ENCODE measurements at places on chromosomes 3 and 15.

GRCh38 chr15:40763801-40764628, at the start of gene GCHFR:
GCHFR (plus strand) TSS chr15:40764068; CDS start chr15:40764181, 113 bp downstream.
- peak; percentile 54 for DNase-seq

- no peak for DNase-seq
Measured at GRCh38 chr15:40756938-40757337, 1.9 kb upstream of the RMDN3 start.

DNA sequence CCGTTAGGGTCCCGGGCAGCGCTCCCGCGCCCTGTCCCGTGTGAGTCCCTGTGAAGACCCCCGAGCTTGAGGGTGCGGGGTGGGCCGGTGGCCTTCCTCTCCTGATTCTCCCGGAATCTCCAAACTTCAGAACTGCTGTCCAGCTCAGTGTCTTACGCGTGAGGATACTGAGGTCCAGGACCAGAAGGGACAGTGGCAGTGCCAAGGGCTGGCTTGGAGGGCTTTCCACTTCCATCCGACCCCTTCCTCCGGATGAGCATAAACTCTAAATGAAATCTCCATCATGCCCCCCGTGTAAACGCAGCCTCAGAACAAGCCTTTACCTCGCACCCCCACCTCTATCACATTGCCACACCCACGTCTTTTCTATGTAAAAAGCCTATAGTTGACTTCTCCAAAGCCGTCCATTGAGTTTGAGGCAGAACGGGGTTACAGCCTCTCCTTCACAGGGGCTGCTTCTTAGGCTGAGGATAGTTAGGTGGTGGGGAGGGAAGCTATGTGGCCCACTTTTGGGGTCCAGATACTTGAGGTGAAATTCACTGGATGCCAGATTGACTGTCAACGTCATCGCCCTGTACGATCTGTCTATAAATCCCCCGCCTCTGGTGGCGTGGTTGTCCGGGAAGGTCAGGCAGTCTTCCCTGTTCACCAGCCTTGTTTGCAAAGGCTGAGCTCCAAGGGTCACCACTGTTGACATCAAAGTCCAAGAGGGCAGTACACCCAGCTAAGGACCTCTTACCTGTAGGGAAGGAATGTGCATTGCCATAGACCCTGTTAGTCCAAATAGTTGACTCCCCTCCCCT, 1.1 kb downstream of the EDEM1 start:
- DNase-seq: no peak

GRCh38 chr3:188416041-188416440, 262.1 kb downstream of the LPP start:
- DNase-seq: no peak

- DNase-seq: no peak
Measured at GRCh38 chr15:63135281-63135680, 13.6 kb downstream of the LACTB start.

GRCh38 chr3:55164876-55165275, 237.0 kb upstream of the LRTM1 start:
- DNase-seq: no peak

GRCh38 chr3:15467227-15468181, 40.1 kb downstream of the EAF1 start:
- no peak for DNase-seq

DNA sequence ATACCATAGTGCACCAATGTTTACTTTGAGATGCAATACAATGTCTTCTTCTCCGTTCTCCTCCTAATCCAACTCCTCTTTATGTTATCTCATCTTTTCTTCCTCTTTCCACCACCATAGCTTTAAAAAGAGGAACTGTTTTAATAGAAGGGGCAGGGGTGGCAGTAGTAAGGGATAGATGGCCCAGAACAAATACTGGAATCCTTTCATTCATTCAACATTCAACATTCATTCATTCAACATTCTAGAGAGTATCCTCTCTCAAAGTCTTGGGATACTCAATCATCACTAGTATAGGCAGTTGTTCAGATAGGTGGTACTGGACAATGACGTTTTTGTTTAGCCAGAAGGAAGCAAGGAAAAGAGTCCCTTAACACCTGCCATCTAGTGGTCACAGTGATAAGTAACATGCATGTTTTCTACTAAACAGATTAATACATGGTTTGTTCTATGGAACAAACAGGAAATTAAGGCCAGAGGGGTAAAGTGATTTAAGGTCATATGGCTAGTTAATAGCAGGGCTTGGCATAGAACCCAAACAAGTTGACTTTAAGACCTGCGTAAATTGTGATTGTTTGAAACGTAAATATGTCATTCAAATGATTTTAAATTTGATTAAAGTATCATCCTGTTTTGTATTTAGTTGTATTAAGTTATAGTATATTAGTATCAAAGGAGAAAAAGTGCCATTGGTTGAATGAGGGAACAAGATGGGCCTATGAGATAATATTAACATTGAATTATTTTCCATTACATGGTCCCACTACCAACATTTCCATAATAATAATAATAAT, 26.9 kb upstream of the EHHADH start:
- DNase-seq: no peak

DNA sequence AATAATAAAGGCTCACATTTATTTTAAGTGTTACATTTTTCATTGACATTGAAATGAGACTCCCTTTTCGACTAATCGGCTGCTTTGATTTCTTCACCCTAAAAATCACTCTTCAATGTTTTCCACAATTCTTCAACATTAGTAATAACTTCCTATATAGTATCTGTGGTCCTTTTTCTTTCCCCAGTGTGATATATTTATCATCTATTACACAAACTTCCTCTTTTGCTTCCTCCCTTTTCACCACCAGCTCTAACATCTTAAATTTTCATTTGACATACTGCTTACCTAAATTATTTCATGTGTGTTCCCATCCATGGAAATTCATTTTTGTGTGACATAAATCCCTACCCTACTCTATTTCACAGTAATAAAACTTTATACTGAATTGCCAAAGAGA, 244.4 kb downstream of the TIGIT start:
- DNase-seq: no peak

DNA sequence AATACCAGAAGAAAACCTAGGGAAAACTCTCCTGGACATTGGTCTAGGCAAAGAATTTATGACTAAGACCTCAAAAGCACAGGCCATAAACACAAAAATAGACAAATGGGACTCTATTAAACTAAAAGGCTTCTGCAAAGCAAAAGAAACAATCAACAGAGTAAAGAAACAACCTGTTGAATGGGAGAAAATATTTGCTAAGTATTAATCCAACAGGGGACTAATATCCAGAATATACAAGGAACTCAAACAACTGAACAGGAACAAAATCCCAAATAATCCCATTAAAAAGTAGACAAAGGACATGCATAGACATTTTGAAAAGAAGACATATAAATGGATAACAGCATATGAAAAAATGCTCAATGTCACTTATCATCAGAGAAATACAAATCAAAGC, 6.9 kb upstream of the ACVR2B start:
- no peak for DNase-seq

DNA sequence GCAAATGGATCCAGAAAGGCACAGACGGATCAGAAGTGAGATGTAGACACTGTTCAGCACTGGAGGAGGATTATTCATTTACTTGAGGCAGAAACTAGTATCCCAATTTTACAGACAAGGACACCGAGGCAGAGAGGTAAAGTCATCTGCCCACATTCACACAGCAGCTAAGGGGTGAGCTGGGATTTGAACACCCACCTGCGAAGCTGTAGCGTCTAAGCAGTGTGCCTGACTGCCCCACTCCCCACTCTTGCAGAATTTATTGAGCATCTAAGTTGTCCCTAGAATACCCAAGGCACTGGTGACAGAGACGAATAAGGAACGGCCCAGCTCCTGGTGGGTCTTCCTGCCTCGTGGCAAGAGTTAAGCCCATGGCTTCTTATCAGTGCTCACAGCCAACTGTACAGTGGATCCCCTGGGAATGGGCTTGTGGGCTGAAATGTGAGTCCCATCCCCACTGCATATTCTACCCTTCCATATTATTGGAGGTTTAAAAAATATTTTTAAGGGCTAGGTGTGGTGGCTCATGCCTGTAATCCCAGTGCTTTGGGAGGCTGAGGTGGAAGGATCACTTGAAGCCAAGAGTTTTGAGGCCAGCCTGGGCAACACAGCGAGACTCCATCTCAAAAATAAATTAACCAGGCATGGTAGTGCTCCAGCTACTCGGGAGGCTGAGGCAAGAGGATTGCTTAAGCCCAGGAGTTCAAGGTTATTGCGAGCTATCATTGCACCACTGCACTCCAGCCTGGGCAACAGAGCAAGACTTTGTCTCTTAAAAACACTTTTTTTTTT, 77.6 kb downstream of the IQSEC1 start:
- DNase-seq: no peak

GRCh38 chr15:58684036-58684710, 65.3 kb downstream of the ADAM10 start:
- no peak for DNase-seq

DNA sequence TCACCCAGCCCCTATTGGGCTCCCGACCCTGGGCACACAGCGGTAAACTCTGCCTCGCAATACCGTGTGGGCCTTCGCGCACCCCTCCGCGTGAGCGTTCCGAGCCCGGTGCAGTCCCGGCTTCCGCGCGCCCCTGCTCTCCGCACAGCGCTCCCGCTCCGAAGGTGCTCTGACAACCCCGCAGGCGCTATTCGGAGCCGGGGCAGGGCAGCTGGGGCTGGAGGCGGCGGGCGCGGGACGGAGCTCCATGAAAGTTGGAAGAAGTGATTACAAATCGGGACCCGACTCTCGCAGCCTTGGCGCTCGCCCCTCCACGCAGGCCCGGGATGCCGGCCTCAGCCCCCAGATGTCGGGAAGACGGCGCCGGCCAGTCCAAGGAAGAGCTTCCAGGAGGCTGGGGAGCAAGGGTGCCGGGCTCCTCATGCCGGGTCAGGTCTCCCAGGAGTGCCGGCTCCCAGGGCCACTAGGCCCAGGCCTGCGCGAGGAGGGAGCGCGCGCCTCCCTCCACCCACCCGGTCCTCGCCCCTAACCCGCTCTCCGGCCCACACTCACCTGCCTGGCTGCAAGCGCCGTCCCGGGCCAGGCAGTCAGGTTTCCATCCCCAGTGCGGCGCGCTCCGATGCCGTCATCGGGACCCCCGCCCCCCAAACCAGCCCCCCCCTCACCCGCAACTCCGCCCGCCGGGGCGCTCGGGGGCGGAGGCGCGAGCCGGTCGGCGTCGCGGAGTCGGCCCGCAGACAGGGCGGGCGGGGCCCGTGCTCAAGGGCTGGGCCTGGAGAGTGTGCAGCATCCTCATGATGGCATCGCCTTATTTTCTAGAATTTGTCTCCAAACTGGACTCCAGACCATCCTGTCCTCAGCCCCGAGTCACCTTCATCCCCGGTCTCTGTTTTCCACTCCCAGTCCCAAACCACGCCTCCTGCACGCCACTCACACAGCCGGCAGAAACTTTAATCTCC, at the start of gene KIF7:
Gene KIF7, minus strand, starts transcription at position 621 of the 959 bp plus-strand sequence. CDS start 2,537 bp downstream, outside the sequence.
- no peak for DNase-seq

GRCh38 chr15:79373113-79373512, 59.0 kb upstream of the MINAR1 start:
- no peak for DNase-seq

DNA sequence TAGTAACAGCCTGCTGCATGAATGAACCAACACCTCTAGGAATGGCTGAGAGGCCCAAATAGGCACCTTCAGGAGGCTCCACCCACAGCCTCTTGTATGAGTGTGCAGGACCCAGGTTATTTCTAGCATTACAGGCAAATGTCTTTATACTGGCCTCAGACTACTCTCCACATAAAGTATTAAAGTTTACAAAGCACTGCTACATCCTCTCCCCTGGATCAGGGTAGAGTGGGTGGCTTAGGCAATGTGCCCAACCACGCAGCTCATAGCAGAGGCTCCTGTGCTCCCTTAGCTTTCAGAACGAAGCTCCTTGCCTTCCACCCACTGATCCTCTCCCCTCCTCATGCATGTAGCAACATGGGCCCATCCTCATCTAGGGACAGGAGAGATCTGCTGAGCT, 16.3 kb downstream of the TMEM43 start:
- DNase-seq: no peak

DNA sequence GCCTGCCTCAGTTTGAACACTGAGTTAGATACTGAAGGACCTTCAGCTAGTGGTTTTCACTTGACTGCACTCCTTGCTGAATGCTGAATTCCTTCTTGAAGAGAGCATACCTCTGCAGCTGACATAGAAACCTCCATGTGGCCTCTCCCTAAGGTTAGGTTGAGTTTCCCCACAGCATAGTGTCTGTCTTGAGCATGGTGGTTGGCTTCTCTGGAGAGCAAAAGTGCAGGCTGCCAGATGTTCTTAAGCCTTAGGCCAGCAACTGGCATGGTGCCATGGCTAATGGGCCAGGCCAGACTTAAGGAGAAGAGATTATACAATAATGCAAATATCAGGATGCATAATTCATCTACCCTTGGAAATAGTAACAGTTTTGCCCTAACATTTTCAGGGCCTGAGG, 545.6 kb upstream of the ZNF385D start:
- DNase-seq: no peak

DNA sequence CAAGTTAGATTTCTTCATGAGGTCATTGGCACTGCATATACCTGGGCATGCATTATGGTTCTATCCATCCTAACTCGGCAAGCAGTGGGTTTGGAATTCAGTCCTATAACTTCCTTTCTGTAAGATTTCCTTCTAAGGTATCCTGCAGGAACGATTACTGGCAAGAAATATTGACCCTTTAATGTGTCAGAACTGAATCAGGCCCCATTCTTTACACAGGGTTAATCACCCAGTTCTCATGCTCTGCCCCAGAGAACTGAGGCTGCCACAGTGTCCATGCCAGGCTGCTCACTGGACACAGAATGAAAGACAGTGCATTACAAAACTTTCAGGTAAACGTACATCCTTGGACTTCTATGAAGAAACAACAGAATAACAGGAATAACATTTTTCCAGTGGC, 108.9 kb downstream of the RPL22L1 start:
- no peak for DNase-seq

DNA sequence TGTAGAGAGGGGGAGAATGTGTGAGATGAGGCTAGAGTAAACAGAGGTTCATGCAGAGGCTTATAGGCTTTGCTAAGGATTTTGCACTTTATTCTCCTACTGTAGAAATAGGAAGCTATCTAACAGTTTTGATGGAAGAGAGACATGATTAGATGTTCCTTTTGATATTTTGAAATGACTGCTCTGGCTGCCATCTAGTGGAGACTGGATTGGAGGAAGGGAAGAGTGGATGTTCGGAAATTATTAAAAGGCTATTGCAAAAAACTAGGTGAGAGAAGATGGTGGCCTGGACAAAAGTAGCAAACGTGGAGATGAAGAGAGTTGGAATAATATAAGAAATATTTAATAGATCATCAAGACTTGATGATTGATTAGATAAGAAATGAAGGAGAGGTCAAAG, 42.2 kb downstream of the SYN2 start:
- DNase-seq: no peak

GRCh38 chr3:195076981-195077610, 193.9 kb downstream of the XXYLT1 start:
- no peak for DNase-seq

- DNase-seq: no peak
Measured at GRCh38 chr3:33833408-33834095, 35.1 kb downstream of the PDCD6IP start.

Measured in stimulated activated CD4-positive, alpha-beta T cell treated with anti-CD3 and anti-CD28 coated beads, TNF-alpha, amount 100 ng/mL, for 48 hours (primary cell).